ENCODE measurements at places on chromosomes 16 and 17. TPM values are rescaled to one million over a fixed set of nuclear protein-coding genes. Genes with fewer than 3 reads are reported as not detected.

DNA sequence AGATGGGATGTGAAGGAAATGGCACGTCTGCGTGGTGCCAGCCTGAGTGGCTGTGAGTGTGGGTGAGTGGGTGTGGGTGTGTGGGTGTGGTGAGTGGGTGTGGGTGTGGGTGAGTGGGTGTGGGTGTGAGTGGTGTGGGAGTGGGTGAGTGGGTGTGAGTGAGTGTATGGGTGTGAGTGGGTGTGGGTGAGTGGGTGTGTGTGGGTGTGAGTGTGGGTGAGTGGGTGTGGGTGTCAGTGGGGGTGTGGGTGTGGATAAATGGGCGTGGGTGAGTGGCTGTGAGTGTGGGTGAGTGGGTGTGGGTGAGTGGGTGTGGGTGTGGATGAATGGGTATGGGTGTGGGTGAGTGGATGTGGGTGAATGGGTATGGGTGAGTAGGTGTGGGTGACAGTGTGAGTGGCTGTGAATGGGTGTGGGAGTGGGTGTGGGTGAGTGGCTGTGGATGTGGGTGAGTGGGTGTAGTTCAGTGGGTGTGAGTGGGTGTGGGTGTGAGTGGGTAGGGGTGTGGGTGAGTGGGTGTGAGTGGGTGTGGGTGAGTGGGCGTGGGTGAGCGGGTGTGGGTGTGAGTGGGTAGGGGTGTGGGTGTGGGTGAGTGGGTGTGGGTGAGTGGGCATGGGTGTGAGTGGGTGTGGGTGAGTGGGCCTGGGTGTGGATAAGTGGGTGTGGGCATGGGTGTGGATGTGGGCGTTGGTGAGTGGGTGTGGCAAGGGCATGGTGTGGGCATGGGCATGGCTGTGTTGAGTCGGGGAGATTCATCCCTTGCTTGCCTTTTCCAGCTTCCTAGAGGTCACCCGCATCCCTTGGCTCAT is 80.8 kb downstream of the ZDHHC7 start:
- no peak for DNase-seq

- no peak for DNase-seq
Observed at GRCh38 chr16:26598061-26598460, 468.7 kb upstream of the C16orf82 start.

DNA sequence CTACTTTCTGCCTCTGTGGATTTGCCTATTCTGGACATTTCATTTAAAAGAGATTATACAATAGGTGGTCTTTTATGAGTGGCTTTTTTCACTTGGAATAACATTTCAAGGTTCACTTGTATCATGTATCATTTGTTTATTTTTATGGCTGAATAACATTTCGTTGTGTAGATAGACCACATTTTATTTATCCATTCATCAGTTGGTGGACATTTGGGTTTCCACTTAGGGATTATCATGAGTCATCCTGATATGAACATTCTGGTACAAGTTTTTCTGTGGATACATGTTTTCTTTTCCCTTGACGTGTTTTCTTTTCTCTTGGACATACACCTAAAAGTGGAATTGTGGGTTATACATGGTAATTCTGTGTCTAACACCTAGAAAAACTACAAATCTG is 25.3 kb downstream of the PRSS54 start:
- no peak for DNase-seq

The CCL18 gene
- total RNA-seq = not detected

The EPX gene
- not detected for total RNA-seq

All from pulmonary artery endothelial cell (primary cell).